ENCODE measurements at places on chromosomes 3 and 15.

GRCh38 chr3:97967966-97968365 is 4.3 kb downstream of the RIOX2 start:
- no peak for DNase-seq

DNA sequence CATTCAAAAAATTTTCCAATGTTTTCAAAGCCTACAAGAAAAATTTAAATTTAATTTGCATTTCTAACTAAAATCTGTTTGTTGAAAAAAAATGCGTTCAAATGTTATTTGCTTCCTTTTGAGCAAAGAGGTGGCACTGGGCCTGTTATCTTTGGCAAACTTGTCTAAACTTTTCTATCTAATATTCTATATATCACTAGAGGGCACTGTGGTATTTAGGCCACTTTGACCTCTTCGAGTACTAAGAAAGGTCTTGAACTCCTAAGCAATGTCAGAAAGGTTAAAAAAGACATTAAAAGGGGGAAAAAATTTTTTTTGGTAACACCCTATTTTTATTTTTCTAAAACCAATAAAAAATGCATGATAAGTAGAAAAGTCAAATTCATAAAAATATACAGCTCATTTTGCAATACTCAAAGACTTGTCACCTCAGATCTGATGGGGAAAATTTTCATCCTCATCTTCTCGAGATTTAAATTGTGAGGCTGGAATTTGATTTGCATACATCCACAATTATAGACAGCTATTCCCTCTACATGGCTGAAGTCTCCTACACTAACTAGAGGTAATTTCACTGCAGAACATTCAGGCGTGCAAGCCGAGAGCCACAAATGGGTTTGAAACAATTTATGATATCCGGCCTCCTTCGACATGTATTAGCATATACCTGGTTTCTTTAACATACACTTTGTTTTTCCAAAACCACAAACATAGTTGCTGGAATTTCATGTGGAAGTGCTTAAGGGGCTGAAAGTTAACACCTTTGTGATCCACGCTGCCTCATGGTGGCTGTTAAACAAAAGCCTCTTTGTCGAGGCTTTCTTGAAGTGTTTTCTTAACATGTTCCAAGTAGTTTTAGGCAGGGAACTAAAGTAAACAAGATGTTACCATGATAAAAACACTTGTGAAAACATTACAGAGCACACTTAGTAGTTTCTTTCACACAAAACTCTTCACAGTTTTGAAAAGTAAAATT is 576.4 kb downstream of the FOXP1 start:
- no peak for DNase-seq

- DNase-seq = no peak
Measured at GRCh38 chr15:32718227-32718820, 520 bp downstream of the GREM1 start.

- no peak for DNase-seq
Measured at GRCh38 chr3:105788593-105788992, 80.2 kb downstream of the CBLB start.

DNA sequence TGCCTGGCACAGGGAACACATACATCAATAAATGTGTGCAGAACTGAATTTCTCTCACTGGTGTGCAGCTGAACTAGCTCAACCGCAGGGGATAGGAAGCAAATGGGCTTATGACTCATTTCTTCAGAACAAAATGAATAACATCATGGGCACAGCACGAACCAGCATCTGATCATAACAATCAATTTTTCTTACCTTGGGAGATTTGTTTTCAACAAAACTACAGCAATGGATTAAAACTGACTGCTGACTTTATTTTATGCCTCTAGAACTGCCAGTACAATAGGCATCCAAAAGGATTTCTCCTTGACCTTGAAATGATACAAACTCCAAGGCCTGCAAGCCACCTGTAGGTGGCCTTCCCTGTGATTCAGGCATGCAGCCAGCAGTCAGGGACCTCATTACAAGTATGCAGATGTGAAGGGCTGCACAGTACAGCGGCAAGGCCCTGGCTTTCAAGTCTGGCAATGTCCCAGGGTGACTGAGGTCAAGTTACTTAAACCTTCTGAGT is 26.1 kb downstream of the TAMM41 start:
- DNase-seq = no peak

DNA sequence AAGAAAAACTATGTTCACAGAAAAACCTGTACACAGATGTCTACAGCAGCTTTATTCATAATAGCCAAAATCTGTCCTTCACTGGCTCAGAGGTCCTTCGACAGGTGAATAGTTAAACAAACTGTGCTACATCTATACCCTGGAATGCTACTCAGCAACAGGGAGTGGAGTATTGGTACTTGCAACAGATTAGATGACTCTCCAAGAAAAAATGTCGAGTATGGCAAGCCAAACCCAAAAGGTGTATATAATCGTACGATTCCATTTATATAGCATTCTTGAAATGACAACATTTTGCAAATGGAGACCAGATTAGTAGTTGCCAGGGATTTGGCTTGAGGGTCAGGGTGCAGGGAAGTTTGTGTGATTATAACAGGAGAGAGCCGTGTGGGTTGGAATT is 22.4 kb upstream of the RGMA start:
- DNase-seq = no peak

DNA sequence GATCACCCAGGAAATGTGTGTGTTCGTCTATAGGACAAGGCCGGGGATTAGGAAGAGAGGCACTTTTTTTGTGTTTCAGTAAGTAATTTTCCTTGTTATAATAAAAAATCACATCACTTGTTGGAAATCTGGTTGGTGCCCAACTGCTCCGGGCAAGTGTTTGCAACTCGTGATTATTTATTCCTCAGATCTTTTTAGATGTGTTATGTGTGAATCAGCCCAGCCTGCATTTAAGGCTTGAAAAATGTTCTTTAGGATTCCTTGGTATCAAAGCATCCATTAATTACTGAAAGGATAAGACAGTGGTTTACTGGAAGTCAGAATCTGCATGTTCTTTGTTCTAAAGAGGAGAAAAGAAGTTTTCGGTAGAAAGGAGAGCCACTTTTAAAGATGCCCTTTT is 345.6 kb downstream of the FEZF2 start:
- DNase-seq = no peak

DNA sequence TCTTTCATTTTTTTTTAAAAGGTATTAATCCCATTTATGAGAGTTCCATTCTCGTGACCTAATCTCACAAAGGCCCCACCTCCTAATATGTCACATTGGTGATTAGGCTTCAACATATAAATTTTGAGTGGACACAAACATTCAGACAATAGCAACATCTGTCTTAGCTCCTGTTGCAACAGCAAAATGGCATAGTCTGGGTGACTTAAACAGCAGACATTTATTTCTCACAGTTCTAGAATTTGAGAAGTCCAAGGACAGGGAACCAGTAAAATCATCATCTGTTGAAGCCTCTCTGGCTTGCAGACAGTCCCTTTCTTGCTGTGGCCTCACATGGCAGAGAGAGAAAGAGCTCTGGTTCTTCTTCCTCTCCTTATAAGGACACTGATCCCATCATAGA is 3.2 kb upstream of the PLSCR2 start:
- no peak for DNase-seq

DNA sequence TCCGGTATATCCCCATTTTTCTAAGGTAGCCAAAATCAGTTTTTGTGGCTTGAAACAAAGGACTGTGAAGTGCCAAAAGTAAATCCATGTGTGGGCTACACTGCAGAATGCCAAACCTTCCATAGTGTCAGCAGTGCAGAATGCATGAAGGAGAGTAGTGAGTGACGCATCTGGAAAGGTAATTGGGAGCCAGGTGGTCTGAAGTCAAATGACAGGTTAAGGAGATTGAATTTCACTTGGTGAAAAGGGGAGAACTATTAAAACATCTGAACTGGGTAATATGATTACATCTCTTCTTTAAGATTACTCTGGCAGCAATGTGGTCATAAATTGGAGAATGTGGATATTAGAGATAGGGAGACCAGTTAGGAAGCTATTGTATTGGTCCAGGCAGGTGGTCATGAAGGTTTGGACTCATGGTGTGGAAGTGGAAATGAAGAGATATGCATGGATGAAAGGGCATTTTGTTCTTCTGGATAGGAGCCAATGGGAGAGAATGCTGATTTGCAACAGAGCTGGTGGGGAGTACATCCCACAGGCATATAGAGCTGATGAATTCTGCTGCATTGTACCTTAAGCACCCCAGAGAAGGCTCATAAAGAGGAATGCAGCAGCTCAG is 118.2 kb downstream of the ECT2 start:
- no peak for DNase-seq

DNA sequence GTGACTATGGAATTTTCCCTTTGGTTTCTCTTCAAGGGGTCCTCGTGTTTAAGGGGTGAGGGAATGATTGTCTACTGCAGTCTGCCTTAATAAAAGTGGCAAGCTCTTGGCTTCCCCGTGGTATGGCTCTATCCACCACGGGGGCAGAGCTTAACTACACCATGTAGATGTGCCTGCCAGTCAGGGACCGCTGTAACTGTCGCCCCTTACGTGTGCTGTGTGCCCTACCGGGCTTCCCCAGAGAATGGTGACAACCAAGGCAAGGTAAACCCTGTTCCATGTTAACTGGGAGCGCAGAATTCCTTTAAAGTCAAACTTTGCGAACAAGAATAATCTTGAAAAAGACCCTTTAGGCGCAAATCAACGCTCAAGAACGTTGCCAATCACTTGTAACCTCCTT is 966 bp upstream of the C3orf80 start:
- no peak for DNase-seq

- no peak for DNase-seq
Measured at GRCh38 chr3:143222505-143222904, 102.9 kb downstream of the CHST2 start.

DNA sequence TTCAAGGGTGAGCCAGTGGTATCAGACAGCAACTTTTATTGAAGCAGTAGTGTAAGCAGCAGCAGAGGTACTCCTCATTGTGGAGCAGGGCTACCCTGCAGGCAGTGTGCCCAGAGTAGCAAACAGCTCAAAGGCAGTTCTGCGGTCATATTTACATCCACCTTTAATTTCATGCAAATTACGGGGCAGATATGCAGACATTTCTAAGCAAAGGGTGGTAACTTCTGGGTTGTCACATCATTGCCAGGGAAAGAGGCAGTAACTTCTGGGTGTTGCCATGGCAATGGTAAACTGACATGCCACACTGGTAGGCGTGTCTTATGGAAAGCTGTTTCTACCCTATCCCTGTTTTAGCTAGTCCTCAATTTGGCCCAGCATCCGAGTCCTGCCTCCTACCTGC is 46.5 kb upstream of the CLDN18 start:
- DNase-seq = no peak

GRCh38 chr15:49712846-49713450 is 92.1 kb downstream of the DTWD1 start:
- no peak for DNase-seq

DNA sequence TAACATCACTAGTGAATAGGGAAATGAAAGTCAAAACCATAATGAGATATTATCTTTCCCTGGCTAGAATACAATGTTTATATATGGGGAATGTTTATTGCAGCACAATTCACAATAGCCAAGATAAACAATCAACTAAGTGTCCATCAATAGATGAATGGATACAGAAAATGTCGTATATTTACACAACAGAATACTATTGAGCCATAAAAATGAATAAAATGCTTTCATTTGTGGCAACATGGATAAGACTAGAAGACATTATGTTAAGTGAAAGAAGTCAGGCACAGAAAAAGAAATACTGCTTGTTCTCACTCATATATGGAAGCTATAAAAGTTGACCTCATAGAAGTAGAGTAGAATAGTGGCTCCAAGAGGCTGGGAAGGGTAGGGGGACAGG is 65.2 kb downstream of the SLC9C1 start:
- no peak for DNase-seq

GRCh38 chr3:66490214-66490613 is 10.6 kb downstream of the LRIG1 start:
- no peak for DNase-seq

- no peak for DNase-seq
Measured at GRCh38 chr3:184371570-184372018, 6.4 kb downstream of the THPO start.

DNA sequence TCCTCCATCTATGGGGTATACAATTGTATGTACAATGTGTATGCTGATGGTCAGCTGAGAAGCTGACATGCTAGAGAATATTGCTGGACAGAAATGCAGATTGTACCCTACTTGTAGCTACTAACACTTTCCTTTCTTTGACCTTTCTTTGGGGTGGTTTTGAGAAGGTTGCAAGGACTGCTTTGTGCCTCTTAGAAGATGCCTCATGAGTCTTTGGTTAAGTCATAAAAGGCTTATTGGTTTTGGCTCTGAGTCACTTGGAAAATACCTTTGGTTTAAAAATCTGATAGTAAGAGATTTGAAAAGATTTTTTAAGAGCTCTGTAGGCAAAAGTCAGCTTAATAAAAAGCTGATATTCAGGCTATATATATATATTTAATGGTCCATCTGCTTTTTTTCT is 71.5 kb downstream of the ZMAT3 start:
- DNase-seq = no peak

- DNase-seq = no peak
Measured at GRCh38 chr3:123347205-123347604, 101.7 kb downstream of the ADCY5 start.

DNA sequence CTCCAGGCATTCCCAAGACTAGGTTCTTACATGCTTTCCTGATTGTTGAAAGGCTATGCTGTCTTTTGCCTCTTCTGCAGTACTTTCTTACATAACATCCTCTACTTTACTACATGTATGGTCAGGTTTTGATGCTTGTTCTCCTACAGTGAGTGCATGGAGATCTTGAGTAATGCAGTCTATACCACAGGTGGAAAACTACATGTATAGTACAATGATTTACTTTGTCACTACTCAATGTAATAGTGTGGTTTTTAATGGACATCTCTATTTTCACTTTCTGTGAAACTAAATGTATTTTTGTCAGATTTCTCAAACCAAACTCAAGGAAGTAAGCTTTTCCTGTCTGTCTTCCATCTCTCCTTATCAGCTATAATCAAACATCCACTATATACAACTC is 657.0 kb downstream of the TUSC7 start:
- no peak for DNase-seq

DNA sequence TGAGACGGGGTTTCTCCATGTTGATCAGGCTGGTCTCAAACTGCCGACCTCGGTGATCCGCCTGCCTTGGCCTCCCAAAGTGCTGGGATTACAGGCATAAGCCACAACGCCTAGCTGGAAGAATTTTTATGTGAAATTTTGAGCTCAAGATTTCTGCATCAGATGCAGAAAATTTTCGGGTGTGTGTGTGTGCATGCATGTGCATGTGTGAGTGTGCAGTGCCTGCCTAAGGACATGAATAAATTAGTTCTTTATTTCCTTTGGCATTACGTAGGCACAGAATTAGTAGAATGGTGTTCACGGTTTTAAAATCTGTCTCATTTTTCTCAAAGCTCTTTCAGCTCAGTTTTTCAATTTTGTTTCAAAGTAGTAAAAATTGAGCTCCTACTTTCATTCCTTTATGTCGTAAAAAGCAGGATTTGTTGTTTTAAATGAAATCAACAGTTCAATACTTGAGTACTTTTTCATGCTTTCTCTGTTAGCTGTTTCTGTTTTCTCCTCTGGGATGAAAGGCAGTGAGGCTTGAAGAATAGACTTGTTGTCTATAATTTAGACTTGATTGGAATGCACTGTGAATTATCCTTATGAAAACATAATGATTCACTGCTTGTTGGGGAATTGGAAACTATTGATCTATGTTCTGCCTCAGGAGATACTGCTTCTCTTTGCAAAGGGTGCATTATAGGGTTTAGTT is 23.3 kb upstream of the RAB11A start:
- no peak for DNase-seq

- DNase-seq = no peak
Measured at GRCh38 chr3:144566320-144566719, 594.7 kb downstream of the DIPK2A start.

Data from stimulated activated CD8-positive, alpha-beta memory T cell treated with anti-CD3 and anti-CD28 coated beads, Interleukin-15, amount 100 ng/mL, for 1 hour (primary cell).